BJ (cell line): ENCODE measurements at places on chromosomes 2 and 18. TPM values are rescaled to one million over a fixed set of nuclear protein-coding genes. Genes with fewer than 3 reads are reported as not detected.

- DNase-seq, result no peak
Observed at GRCh38 chr2:136013136-136013685, 27.8 kb upstream of the DARS1 start.

- DNase-seq, result no peak
Observed at GRCh38 chr2:233764761-233765160, 4.7 kb downstream of the UGT1A1 start.

GRCh38 chr2:36805635-36806224, 109.2 kb downstream of the VIT start:
- no peak for DNase-seq

- no peak for DNase-seq
Observed at GRCh38 chr2:27914041-27914804, 23.7 kb downstream of the BABAM2 start.

DNA sequence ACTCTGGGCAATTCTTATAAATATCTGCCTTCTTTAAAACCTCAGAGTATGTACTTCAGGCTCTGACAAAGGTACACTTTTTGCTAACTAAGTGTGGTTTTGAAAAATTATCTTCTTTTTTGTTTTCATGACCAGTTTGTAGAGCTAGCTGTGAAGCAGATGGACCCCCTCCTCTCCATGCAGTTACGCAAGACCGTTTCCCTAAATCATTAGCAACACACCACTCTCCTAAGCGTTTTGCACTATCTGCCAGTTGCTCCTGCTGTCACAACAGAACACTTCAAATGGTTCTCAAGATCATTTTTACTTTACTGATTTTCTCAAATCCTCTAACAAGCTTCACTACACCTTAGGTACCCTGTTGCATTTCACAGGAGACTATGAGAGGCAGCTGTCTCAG, 53.3 kb downstream of the GULP1 start:
- no peak for DNase-seq

Gene C2orf72
- 0.11 and 0.17 TPM in 2 replicates for polyA plus RNA-seq

DNA sequence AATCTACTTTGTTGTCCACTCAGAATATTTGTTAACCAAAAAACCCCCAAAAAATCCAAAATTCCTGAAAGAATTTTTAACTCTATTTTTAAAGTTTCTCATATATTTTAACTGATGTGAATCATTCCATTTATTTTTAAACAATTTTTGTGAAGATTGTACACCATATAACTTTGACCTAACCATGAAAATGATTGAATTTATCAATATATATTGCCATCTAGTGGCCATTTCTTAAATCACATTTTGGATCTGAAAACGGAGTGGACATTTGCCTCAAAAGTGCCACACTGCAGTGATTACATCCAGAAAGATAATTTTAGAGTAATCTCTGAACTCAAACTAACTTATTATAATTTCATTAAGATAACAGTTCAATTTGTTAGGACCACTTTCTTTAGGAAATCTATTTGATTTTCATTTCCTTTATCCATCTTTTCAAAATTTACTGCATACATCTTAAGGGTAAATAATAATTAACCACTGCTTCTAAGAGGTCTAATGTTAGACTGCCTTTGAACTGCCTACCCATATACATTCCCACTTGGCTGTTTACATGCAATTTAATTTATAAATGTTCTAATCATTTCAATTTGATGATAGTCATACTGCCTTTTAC, 71.1 kb downstream of the DSC3 start:
- DNase-seq, result no peak

DNA sequence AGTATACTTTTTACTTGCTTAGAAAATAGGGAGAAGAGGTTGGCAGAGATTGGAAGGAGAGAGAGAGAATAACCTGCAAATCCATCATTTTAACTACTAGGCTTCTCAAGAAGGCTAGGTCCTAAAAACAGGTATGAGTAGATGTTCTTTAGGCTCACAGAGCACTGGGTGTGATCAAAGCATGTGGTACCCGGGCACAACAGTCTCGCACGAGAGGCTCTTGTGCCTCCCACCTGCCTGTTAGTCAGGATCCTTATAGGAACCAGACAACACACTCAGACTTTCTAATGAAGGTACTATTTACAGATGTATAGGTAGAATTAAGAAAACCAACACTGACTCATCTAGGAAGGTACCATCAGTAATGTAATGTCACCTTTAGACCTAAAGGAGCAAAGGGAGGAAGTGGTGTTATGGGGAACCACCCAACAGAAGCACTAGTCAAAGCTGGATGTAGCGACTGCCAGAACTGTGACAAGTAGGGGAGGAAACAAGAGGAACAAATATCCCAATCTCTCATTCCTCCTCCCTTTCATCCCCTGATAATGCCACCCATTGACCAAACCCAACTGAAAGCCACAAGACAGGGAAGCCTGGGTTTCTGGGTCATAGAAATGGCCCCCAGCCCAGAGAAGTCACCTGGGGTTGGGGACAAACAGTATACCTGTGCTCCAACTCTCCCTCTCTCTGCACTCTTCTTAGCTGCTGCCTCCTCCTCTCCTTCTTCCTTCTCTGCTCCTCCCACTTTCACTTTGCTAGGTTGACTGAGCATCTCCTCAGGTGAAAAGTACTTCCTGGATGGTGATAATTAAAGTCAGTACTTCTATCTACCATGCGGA, 16.0 kb upstream of the MARCHF4 start:
- DNase-seq, result no peak

DNA sequence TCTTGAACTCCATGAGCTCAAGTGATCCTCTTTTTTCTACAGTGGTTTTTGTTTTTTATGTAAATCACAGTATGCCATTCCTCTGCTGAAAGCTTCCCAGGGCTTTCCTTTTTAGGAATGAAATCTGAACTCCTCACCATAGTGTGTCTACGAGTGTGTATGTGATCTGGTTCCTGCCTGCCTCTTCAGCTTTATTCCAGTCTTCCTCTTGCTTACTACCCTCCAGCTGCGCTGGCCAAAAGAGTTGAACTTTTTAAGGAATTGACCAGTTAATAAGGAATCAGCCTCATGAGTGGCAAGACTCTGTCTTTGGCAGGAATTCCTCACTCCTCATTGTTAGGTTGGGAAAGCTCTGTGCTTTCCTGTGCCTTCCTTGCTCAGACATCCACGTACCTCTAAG, 4.0 kb downstream of the CCT7 start:
- no peak for DNase-seq

GRCh38 chr2:15918761-15919356, 21.5 kb upstream of the MYCN start:
- DNase-seq, result no peak

- DNase-seq, result peak; percentile 76
Observed at GRCh38 chr2:225103737-225104141, 61.5 kb upstream of the DOCK10 start.

- no peak for DNase-seq
Observed at GRCh38 chr2:84846741-84847142, 34.1 kb downstream of the TRABD2A start.

- DNase-seq, result no peak
Observed at GRCh38 chr2:140491876-140492275, 1638.9 kb downstream of the LRP1B start.

GRCh38 chr2:233336541-233336940, 17.8 kb upstream of the DGKD start:
- DNase-seq, result no peak
